Mammary epithelial cell (primary cell): ENCODE measurements at places on chromosomes 5 and 9. TPM values are rescaled to one million over a fixed set of nuclear protein-coding genes. Genes with fewer than 3 reads are reported as not detected.

- no peak for DNase-seq
Measured at GRCh38 chr9:70760228-70760627, 345.8 kb upstream of the KLF9 start.

- no peak for DNase-seq
Measured at GRCh38 chr5:86880344-86880743, 262.6 kb downstream of the COX7C start.

GRCh38 chr5:127774221-127774620 lies 71.0 kb downstream of the CCDC192 start:
- no peak for DNase-seq

EMB gene
- 34.7 TPM for polyA plus RNA-seq

LRRC19 gene
- polyA plus RNA-seq = not detected
